ENCODE measurements at places on chromosomes 11 and 22.

GRCh38 chr11:132531921-132532320, 1000.4 kb downstream of the OPCML start:
- no peak for DNase-seq

- DNase-seq, result no peak
Measured at GRCh38 chr11:117670924-117671323, 126.1 kb downstream of the DSCAML1 start.

- DNase-seq, result no peak
Measured at GRCh38 chr11:121749691-121750090, 296.9 kb upstream of the SORL1-AS1 start.

DNA sequence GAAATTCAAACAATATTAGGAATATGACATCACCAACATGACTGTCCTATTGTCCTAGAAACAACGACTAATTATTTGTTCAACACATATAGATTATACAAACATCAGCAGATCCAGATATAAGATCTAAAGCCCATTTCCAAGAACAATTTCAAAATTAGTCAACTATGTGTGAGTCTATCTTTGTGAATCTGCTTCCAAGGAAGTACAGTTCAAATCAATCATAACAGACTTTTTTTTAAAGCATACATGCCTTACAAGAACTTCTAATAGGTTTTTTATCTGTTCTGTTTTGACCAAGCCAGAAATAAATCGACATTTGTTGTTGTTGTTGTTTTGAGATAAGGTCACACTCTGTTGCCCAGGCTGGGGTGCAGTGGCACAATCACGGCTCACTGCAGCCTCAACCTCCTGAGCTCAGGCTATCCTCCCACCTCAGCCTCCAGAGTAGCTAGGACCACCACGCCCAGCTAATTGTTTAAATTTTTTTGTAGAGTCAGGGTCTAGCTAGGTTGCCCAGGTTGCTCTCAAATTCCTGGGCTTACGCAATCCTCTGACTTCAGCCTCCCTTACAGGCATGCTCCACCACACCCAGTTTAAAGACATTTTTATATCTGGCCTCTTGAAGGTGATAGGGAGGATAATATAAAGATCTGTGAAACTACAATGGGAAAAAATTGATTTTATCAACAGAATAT, 54.8 kb downstream of the DENND5A start:
- DNase-seq, result no peak

DNA sequence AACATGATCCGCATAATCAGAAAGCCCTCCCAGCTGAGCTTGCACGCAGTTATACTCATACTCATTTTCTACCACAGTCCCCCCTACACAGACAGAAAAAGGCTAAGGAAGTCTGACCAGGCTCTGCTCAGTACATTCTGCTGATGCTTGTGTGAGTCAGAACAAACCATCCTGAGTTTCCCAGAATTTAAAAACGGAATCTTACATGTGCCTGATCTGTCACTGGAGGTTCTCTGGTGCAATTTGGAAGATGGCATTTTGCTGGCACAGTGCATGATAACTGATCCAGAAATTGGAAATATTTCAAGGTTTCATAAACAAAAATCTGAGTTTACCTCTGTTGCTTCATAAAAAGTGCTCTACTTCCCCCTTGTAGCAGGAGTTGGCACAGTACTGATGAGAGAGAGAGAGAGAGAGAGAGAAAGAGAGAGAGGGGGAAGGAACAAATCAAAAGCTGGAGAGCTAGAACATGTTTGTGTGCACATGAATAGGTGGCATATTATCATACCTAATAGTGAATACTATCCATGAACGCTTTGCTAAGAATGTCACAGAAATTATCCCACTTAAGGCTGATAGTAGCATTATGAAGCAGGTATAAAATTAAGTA, 1085.3 kb downstream of the DLG2 start:
- DNase-seq, result no peak

DNA sequence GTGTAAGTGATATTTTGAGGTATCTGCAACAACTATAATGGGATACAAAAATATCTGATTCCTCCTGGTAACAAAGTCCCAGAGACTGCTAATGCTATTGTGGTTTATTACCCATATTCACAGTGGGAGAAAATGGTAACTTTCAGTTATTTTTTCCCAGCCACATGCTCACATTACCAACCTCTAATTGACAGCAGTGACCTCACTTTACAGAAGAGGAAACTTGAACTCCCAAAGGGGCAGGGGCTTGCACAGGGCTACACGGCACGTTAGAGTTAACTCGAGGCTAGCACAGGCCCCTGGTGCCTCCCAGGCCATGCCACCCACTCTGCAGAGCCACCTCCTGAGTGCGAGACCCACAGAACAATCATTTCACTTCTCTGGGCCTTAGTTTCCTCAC, 132.4 kb downstream of the TENM4 start:
- DNase-seq, result no peak

DNA sequence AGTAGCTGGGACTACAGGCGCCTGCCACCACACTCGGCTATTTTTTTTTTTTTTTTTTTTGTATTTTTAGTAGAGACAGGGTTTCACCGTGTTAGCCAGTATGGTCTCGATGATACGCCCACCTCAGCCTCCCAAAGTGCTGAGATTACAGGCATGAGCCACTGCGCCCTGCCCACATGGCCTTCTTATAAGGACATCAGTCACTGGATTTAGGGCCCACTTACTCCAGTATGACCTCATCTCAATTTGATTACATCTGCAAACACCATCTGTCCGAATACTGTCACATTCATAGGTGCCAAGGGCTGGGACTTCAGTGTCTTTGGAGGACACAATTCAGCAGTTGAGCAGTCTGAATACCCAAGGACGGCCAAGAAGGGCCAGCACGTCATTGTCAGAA, 8.2 kb upstream of the PRR5 start:
- no peak for DNase-seq

DNA sequence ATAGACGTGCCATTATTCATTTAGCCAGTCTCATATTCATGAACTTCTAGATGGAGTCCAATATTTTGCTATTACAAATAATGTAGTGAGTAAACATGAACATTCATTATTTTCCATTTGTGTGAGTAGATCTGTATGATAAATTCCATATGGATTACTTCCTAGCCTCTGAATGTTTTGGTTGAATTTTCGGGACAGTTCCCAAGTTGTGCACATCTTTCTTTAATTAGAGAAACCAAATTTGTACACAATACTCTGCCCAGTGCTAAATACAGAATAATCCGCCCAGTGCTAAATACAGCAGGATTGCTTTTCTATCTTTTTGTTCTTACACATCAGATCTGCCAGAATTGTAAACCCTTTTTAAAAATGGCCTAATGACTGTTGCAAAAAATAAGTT, 17.1 kb upstream of the APLP2 start:
- DNase-seq, result no peak
